ENCODE measurements at places on chromosomes 2 and 18.

- DNase-seq, result no peak
Measured at GRCh38 chr2:102435741-102436140, 12.8 kb downstream of the IL18RAP start.

DNA sequence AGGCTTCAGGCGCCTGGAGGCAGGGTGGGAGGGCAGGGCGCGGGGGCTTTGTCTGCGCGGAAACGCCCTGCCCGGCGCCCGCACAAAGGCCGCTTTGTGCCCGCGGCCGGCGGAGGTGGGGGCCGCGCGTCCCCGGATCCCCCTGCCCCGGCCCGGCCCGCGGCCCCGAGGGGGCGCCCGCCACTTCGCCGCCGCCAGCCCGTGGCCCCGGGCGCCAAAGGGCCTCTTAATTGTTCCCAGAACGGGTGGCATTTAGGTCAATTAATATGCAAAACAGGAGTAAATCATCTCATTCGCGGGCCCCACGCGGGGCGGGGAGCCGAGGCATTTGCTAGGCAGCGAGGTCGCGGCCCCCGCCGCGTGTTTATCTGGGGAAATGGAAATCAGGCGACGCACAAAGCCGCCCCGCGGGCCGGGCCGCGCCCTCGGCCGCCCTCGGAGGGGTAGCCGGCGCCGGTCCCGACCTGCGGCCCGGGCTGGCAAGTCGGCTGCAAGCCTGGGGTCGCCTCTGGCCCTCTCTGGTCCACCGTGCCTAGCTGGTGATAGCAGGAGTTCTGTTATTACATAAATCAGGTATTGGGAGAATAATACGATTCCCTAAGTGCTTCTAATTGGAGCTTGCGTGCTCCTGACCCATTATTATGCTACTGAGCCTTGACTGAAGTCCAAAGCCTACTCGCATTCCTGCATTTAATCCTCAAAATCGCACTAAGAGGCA lies 148.2 kb upstream of the GLI2 start:
- no peak for DNase-seq

DNA sequence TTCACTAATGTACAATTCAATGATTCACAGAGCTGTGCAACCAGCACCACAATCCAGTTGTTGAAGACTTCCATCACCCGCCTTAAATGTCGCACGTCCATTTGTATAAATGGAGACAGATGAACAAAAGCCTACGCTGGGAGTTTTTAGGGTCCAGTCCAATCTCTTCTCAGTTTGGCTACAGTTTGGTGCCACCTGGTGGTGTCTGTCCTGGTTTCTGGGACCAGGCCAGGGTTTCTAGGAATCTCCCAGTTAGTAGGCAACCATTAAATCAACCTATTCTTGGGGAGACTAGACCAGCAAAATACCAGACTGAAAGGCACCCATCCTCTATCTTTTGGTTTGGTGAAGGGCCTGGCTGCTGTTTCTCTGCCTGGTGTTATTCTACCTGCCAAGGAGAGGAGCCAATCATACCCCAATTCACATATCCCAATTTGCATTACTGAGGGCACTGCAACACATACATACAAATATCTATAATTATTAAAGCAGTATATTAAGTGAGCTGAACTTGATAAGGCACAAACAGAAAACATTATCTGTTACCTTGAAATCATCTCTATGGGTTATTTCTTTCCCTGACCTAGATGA lies 3.2 kb upstream of the DDX1 start:
- peak; percentile 3 for DNase-seq

GRCh38 chr2:216830346-216830745 lies 29.5 kb downstream of the TNP1 start:
- no peak for DNase-seq

DNA sequence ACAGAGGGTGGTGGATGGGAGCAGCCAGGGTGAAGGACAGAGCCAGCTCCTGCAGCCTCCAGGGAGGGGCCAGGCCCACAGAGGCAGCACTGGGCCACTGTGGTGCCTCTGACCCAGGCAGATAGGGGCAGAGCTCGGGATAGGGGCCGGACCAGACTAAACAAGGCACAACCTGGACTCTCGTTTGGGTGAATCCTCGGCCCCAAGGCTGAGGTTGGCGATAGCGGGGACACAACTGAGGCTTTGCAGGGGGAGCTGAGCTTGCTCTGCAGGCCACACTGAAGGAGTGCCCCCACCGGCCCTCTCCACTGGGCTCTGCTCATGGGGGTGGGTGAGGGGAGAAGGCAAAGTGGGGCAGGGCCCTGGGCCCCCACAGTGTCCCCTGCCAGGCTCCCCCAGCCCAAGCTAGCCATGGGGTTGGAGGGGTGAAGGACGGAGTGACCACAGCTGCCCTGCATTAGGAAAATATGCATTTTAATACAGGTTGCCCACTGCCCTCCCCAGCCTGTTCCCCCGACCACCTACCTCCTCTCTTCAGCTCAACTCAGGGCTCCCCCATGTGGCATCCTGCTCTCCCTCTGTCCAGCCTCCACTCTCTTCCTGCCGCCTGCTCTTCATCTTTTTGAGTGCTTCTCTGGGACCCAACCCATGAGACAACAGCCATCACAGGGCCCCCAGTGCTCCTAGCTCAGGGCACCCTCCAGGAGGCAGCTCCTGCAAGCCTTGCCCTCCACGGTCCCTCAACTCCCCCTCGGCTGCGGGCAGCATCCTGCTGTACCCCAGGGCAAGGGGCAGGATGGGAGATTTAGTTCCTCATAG lies 152.8 kb downstream of the INHBB start:
- DNase-seq, result no peak

DNA sequence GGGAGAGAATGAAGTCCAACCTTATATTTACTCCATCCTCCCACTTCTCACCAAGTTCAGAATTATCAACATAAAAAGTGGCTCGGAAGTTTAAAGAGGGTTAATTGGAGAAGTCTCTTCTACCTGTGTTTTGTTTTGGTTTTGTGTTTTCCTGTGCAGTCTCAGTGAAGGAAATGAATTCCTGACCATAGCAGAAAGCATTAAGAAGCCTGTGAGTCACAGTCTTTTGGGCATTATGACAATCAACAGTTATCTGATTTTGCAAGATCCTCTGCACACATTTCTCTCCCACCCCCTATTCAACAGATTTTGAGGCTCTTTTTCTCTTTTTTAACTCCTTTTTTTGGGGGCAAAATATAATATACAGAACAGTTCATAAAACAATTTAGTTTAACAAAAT lies 8.6 kb upstream of the RPL37A start:
- no peak for DNase-seq

GRCh38 chr2:144159240-144159639 lies 360.7 kb downstream of the ZEB2 start:
- DNase-seq, result no peak

DNA sequence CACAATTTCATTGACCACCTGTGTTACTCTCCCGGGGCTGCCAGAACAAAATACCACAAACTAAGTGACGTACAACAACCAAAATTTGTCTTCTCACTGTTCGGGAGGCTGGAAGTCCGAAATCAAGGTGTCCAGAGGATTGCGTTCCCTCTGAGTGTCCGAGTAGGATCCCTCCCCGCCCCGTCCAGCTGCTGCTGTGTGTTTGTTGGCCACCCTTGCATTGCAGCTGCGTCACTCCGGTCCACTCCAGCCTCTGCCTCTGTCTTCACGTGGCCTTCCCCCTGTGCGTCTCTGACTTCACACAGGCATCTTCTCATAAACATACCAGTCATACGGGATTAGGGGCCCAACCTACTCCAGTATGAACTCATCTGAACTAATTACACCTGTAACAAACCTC lies 251.8 kb upstream of the SMIM21 start:
- no peak for DNase-seq

DNA sequence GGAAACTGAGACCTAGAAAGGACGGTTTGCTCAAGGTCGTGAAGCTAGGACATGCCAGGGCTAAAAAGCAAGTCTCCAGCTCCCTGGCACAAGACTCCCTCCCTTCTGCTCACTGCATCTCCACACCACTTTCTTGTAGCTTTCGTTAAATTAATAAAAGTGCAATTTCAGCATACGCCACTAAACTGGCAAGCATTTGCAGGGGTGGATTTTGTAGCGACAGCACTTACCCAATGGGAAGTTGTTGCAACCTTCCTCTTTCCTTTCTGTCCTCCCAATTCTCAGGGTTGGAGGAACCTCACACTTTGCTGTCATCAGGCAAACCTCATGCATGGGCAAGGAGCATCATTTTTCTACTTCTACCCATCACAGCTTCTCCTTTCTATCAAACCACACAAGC lies 7.4 kb upstream of the RHOB start:
- no peak for DNase-seq

DNA sequence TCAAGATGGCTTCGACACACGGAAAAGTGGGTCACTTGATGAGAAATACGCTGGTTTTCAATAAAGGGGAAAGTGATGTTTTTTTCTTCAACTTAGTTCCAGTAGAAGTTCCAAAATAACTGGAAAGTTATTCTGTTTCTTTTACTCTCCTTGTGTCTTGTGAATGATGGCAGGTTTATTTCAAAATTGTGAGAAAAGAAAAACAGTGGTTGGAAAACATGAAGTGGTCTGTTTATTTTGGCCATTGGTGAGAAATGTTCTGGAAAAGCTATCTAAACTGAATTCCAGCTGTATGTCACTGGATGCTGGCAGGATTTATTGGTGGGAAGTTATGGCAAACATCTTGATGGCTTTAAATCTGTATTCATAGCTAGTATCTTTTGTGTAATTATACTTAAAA lies 484.1 kb downstream of the DCC start:
- DNase-seq, result no peak

GRCh38 chr2:171210216-171210863 lies 49.6 kb upstream of the TLK1 start:
- no peak for DNase-seq

All from stimulated activated CD4-positive, alpha-beta T cell treated with anti-CD3 and anti-CD28 coated beads, Interleukin-4, amount 100 ng/mL, for 4 hours (primary cell).